ENCODE measurements at places on chromosomes 1 and 21.

GRCh38 chr1:194755241-194755994, 1569.0 kb upstream of the B3GALT2 start:
- no peak for DNase-seq

DNA sequence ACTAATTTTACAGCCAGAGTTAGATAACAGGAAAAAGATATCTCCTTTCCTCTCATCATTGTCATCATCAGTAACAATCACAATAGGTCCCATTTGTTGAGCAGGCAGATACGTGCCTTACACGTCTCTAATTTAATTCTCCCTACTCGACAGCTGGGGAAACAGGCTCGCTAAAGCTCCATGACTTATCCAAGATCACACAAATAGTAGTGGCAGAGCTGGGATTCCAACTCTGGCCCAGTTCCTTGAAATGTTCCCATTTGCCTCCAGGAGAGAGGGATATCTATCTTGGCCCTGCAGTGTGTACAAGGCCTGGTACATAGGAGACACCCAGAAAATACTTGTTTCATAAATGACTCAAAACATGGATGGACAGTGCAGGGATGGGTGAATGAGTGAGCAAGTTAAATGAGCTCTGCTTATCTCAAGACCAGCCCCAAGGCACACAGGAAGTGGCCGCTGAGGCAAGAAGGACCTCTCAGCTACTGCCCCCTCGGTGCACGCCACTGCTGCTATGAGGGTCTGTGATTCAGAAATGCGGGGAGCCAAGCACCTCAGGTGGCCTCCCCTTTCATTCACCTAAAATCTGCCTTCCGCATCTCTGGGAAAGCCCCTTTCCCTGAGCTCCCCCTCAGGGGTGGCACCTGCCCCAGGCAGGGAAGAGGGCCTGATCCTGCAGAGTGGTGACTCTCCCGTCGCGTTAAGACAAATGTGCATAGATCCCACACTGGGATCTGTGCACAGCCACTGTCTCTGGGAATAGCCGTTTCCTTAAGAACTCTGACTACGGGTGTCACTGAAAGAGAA, 3.6 kb downstream of the KCNN3 start:
- DNase-seq = no peak

GRCh38 chr21:40882192-40882915, 35.4 kb upstream of the DSCAM start:
- DNase-seq = no peak

DNA sequence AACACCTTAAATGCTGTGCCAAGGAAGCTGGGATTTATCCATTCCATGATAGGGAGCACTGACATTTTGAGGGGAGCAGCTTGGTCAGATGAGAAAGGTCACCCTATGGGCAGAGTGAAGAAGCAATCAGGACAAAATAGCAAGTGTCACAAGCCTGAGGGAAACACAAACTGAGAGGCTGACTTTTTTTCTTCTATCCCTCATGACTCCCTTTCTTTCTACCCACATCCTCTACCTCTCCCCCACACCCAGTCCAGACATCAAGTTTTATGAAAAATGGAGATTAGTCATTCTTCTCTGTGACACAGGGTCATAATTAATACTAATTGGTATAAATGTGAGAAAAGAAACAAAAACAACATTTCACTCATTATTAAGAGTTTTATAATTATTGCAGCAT, 103.1 kb downstream of the SLC25A24 start:
- DNase-seq = no peak

Data from stimulated activated CD4-positive, alpha-beta T cell treated with anti-CD3 and anti-CD28 coated beads, Interleukin-1b, Interleukin-23, amount 100 ng/mL, for 48 hours (primary cell).